ENCODE measurements at places on chromosomes 16 and 17. TPM values are rescaled to one million over a fixed set of nuclear protein-coding genes. Genes with fewer than 3 reads are reported as not detected.
A peak's percentile ranks its signal among the peaks of the same experiment; 100 is the strongest.

- peaks cover 7% of the 10 kb centered on the region for H3K4me1 ChIP-seq
- no peaks in the 10 kb centered on the region for H3K36me3 ChIP-seq
- H3K27me3 ChIP-seq = peaks cover 4% of the 10 kb centered on the region
These were observed 11.6 kb downstream of the HSBP1 start for GRCh38 chr16:83819361-83819760.

CD300LB gene
- not detected for total RNA-seq

CBX4 gene
- total RNA-seq = 28.7 TPM

PTX4 gene
- not detected for total RNA-seq

GRCh38 chr16:6105115-6105514 is 1007.5 kb upstream of the EEF2KMT start:
- H3K36me3 ChIP-seq = no peaks in the 10 kb centered on the region
- DNase-seq = no peak
- H3K27ac ChIP-seq = no peak overlapping the region
- H3K4me3 ChIP-seq = no peak overlapping the region
- no peaks in the 10 kb centered on the region for H3K27me3 ChIP-seq

DHX58 gene
- total RNA-seq = 3.1 TPM

DNA sequence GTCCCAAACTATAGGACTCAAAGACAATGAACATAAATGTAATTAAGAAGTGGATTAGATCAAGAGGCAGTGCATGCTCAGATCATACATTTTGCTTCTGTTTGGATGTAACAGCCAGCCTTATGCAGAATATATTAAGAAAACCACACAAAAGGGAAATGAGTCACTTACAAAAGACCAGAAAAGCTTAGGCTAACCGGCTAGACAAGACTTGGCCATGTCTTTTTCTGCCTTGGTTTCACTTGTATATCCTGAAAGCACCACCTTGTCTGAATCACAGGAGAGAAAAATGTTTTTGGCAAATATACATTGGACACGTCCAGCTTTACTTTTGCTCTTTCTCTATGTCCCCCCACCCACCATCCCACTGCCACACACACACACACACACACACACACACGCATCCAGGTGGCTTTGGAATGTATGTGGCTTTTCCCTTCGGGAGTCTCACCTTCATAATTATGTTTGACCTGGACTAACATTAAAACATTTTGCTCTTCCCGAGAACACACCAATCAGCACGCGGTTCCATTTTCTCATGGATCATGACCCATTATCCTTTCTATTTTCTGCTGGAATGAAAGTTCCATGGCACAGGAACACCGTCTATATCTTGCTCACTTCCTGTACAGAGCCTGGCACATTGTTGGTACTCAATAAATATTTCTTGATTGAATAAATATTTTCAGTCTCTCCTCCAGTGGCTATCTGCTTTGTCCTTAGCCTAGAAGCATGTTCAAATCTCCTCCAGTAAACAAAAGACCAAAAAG is 64.6 kb downstream of the CDK5R1 start:
- no peak overlapping the region for H3K4me3 ChIP-seq
- H3K27me3 ChIP-seq = no peaks in the 10 kb centered on the region
- no peaks in the 10 kb centered on the region for H3K36me3 ChIP-seq
- H3K27ac ChIP-seq = no peak overlapping the region

DNA sequence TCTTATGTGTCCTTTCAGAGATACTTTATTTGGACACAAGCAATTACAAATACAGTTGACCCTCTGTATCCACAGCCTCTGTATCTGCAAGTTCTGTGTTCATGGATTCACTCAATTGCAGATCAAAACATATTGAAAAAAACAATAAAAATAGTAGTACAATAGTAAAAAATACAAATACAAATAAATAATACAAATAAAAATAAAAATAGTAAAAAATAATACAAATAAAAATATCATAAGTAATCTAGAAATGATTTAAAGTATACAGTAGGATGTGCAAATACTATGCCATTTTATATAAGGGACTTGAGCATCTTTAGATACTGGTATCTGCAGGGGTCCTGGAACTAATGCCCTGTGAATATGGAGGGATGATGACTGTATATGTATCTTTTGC is 47.4 kb upstream of the WSB1 start:
- peak overlapping the region; percentile 90 for H3K27ac ChIP-seq
- H3K4me1 ChIP-seq = peaks cover 59% of the 10 kb centered on the region
- H3K27me3 ChIP-seq = no peaks in the 10 kb centered on the region
- H3K4me3 ChIP-seq = no peak overlapping the region
- DNase-seq = no peak

MPP3 gene
- total RNA-seq = 35.2 TPM

FBRS gene
- 27.8 TPM for total RNA-seq

JMJD8 gene
- total RNA-seq = 43.1 TPM

All from left ventricle myocardium inferior (tissue), 1 donor.